ENCODE measurements at places on chromosomes 2 and 18.

DNA sequence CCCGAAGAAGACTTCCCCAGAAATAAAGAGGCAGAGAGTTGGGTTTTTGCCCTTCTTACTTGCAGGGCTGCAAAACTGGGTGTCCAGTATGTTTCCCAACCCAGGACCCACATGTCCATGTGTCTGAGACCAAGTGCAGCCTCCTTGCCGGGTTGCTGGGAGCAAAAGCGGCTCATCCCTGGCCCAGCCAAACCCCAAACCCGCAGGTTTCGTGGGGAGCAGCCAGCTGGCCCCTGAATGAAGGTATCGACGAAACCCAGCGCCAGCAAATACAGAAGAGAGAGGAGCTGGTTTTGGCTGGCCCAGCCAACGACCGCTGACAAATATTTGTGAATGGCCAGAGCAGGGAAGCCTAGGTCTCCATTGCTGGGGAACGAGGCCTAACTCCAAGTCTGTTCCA is 197.1 kb downstream of the SMAD7 start:
- DNase-seq = no peak

- no peak for DNase-seq
Measured at GRCh38 chr2:74006459-74006858, 21.7 kb downstream of the TET3 start.

DNA sequence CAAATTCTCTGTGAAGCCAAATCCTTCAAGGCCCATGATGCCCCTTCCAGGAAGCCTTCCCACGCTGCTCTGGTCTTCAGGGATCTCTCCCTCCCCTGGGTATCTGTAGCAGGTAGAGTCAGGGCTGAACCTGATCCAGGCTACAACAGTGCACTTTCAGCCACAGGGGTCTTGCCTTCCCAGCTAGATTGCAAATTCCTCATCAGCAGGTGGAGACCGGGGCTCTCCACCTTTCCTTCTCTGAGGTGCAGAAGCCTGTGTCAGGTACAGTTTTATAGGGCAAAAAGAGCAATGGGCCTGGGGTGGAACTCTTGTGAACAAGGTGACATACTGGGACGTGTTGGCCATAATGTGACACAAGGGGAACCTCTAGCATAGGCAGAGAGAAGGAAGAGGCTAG is 312.9 kb downstream of the MYCN start:
- no peak for DNase-seq

DNA sequence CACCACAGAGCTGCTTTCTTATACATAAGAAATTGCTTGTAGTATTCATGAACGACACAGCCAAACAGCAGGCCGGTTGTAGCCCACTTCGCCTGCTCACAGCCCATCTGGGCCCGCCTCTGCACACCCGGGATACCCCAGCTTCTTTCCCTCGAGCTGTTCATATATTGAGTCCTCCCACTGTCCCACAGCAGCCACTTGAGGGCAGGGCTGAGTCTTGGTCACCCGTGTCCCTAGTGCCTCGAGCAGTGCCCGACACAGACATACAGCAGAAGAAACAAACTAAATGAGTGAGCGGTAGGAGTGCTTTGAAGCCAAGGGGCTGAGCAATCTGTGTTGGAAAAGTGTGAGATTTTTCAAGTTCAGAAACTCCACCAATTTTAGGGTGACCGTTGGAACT is 251.4 kb downstream of the KLHL29 start:
- peak; percentile 11 for DNase-seq

GRCh38 chr2:86039178-86039962 is 66.3 kb downstream of the POLR1A start:
- peak; percentile 32 for DNase-seq

DNA sequence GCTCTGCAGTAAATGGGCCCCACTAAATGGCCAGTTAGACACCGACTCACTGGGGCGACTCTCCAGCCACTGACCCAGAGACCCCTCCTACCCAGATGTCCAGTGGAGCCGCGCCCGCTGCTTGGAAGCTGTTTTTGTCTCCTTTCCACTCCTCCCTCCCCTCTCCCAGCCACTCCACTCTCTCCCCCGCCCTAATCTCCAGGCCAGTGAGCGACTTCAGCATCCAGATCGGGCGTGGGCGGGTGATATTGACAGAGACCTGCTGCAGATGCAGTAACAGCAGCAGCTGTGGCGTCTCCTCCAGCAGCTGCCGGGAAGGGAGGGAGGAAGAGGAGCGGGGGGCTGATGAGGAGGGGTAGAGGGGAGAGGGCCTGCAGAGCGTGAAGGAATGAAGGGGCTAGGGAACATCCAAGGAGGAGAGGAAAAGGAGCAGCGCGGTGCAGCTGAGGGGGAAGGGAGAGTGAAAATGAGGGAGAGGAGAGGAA is at the start of gene SCN7A:
Gene SCN7A, minus strand, starts transcription at position 110 of the 485 bp plus-strand sequence. CDS start 16,553 bp downstream, outside the sequence.
- DNase-seq = no peak

DNA sequence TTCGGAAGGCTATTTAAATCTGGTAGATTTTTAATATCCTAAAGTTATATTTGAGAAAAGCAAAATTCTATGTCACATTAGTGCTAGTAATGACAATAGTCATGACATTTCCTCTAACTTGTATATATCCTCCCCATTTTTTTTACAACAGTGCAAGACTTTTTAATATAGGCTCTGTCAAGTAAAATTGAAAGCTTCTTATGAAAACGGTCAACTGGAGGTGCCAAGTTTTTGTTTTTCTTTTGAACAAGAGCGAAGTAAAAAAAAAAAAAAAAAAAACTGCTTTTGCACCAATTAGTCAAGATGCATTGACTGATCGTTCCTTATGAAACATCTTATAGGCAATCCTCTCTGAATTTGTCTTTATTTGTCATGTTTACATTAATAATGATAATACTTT is 389.3 kb downstream of the STK39 start:
- DNase-seq = no peak

DNA sequence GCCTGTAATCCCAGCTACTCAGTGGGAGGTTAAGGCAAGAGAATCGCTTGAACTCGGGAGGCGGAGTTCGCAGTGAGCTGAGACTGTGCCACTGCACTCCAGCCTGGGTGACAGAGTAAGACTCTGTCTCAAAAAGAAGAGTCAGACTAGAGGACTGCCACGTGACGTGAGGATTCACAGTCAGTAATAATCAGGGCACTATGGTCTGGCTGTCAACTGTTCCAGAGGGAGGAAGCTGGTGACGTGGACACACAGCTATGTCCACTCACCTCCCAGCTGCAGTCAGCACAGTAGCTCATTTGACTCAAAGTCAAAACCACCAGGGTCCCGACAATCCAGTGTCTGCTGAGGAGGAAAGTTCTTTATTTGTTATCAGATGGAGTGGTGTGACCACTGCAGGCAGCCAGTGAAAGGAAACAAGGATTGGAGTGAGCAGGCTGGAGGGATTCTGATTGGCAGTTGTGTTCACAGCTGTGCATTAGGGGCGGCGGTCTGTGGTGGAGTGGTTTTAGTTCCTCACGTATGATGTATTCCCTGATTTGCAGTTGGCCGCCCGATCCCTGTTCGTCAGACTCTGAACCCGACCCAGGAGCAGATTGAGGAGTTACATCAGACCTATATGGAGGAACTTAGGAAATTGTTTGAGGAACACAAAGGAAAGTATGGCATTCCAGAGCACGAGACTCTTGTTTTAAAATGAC is 37.9 kb downstream of the MOGAT1 start:
- no peak for DNase-seq

DNA sequence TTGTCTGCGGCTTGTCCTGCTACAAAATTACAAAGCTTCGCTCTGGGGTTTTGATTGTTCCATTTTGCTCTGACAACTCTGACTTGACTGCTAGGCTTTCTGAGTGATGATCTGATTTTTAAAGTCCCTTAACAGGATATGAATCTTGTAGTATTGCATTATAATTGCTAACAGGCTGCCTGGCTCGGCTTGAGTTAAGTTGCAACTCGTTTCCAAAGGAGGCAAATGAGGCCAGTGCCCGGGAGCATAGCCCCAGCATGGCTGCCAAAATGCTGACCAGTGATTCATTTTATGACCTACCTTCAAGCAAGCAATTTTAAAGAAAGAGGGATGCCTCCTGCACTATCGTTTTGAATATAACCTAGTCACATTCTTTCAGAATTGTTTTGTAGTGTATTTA is 135.4 kb downstream of the COL6A3 start:
- DNase-seq = no peak

DNA sequence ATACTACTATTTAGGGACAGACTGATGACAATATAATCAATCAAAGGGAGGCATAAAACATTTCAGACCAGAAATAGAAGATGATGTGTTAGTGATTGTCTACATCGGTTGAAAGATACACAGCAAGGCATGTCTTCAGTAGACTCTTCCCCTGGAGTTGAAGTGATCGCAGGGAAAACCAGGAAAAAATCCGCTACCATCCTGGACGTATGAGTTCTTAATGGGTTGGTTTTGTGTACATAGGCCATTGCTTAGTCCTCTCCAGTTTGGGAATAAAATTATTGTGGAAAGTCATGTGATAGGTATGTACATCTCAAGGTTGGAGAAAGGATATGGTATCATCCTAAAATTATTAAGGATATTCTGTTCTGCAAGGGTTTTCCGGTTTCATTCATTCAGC is 4.3 kb downstream of the APCDD1 start:
- no peak for DNase-seq

DNA sequence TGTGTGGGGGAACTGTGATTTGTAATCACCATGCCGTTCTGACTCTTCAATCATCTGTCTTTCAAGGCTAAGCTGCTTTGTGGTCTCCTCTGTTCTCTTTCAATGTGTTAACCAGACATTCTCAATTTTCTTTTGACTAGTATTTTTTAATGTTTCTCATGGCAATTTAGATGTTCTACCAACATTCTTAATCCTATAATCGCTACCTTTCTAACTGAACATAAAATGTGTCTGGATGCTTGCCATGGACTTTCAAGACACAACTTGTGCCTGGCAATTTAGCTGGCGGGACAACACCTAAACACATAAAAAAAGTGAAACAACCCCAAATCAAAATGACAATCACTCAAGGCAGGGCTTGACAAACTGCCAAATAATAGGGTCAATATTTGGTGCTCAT is 135.0 kb upstream of the ACKR3 start:
- no peak for DNase-seq

DNA sequence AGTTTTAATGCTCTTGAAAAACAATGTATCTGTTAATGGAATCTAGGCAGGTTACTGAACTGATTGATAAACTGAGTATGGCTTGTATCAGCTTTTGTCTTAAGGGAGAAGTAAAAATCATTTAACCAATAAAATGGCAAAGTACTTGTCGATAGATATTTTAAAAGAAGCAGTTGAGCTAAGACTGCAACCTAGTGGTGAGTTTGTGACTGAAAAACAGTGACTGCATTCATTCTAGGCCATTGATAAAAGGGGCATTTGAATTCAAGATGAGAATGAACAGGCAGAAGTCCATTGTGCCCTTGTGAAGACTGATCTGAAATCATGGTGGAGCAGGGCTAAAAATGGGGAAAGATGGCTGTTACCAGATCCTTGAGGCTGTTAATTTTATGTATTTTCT is 59.4 kb upstream of the MSTN start:
- DNase-seq = peak; percentile 49

DNA sequence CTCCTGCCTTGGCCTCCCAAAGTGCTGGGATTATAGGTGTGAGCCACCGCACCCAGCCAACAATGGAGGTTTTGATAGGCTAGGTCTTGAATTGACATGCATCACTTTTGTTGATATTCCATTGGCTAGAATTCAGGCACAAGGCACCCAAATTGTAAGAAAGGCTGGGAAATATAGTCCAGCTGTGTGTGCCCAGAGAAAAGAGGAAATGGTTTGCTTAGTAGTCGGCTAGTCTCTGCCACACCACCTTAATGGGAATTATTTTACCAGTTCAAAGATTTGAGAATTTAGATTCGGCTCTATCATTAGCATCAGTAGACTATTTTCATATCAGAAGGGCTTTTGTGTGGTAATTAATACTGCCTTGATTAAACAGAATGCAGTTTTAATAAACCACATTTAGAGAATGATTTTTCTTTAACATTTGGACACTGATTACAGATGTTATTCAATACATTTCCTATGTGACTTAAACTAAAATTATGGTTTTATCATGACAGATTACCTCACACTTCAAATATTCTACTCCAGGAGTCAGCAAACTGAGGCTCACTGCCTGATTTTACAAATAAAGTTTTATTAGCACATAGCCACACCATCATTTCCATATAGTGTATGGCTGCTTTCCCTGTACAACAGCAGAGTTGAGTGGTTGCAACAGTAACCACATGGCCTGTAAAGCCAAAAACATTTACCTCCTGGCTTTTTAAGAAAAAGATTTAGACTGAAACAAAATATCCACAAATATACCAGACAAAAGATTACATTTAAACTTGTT is 27.4 kb downstream of the DBI start:
- no peak for DNase-seq

GRCh38 chr18:63832470-63832869 is 55.0 kb upstream of the SERPINB2 start:
- DNase-seq = no peak

- DNase-seq = no peak
Measured at GRCh38 chr2:169895294-169895985, 68.2 kb downstream of the UBR3 start.

DNA sequence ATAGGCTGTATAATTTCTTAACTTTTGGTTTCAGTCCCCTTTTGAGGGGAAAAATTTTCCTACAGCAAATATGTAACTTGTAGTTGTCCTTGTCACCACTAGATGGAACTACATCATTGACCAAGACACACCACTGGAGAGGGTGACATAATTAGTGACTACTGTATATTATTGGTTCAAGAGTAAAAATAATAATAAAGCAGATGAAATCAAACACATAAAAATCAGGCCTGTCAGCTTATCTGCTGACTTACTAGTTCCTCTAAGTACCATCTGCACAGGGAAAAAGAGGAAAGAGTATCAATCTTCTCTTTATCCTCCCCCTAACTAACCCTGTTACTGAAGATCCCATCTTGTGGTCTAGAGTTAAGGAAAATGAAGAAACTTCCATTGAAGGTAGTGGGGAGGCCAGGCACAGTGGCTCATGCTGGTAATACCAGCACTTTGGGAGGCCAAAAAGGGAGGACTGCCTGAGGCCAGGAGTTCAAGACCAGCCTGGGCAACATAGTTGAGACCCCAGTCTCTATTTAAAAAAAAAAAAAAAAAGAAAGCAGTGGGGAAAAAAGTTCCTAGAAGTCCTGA is 29.6 kb upstream of the ENOSF1 start:
- peak; percentile 69 for DNase-seq

- no peak for DNase-seq
Measured at GRCh38 chr2:235433860-235434259, 60.0 kb upstream of the AGAP1 start.

GRCh38 chr2:234102112-234102511 is 51.6 kb downstream of the SPP2 start:
- DNase-seq = no peak

GRCh38 chr18:70293166-70293565 is 4.3 kb downstream of the SOCS6 start:
- no peak for DNase-seq

GRCh38 chr2:10395893-10396292 is 52.2 kb downstream of the ODC1 start:
- DNase-seq = no peak

DNA sequence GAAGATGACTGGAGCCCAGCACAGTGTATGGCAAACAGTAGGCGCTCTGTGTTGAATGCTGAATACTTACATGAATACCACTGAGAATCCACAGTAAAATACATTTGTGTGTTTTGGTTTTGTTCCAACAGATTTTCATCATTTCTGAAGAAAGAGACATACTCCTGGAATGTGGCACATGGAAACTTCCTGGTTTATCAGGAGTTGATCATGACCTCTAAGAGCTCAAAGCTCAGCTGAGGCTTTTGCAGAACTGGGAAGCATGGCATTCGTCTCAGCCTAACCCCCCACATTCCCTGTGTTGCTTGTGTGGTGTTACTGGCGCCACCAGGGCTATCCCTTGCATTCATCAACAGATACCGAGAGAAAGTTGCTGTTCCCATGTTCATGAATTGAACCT is 316.9 kb upstream of the REV1 start:
- no peak for DNase-seq

- DNase-seq = no peak
Measured at GRCh38 chr2:183383854-183384253, 259.6 kb downstream of the NUP35 start.

Data from NAMALWA (cell line).